Osteoblast (primary cell): ENCODE measurements at places on chromosomes 1 and 21. TPM values are rescaled to one million over a fixed set of nuclear protein-coding genes. Genes with fewer than 3 reads are reported as not detected.

GRCh38 chr1:68696221-68696620 is 199.3 kb upstream of the DEPDC1 start:
- H3K4me1 ChIP-seq, result no peaks in the 10 kb centered on the region
- DNase-seq, result no peak
- no peaks in the 10 kb centered on the region for H3K36me3 ChIP-seq

GRCh38 chr1:56797065-56797685 is 22.0 kb downstream of the FYB2 start:
- no peak for DNase-seq
- peaks cover 3% of the 10 kb centered on the region for H3K27me3 ChIP-seq
- H3K27ac ChIP-seq, result no peak overlapping the region
- H3K4me1 ChIP-seq, result peaks cover 11% of the 10 kb centered on the region
- no peak overlapping the region for H3K4me3 ChIP-seq

Gene STUM
- under 0.01 TPM in 1 of 2 replicates, not detected in the other for total RNA-seq

GRCh38 chr1:58363585-58363984 is 182.9 kb downstream of the OMA1 start:
- no peaks in the 10 kb centered on the region for H3K4me1 ChIP-seq
- no peaks in the 10 kb centered on the region for H3K36me3 ChIP-seq
- DNase-seq, result no peak

DNA sequence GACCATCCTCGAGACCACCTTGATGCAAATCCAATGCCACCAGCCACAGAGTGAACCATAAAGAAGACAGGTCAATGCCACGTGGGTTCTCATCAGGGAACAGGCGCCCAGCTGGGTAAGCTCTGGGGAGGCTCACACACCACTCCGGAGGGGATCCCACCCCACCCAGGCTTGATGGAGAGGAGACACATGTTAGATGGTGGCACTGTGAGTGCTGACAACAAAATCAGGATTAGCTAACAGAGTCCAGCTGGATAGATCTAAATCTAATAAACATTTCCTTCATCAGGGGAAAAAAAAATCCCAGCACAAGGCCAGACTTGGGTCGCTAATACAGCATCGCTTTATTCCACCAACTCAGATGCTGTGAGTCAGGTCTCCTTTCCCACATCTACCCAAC is 132.2 kb upstream of the TNR start:
- no peaks in the 10 kb centered on the region for H3K4me1 ChIP-seq
- no peaks in the 10 kb centered on the region for H3K27me3 ChIP-seq
- DNase-seq, result no peak
- H3K4me3 ChIP-seq, result no peak overlapping the region

- no peak overlapping the region for H3K4me3 ChIP-seq
- H3K36me3 ChIP-seq, result peaks cover 59% of the 10 kb centered on the region
- peaks cover 10% of the 10 kb centered on the region for H3K4me1 ChIP-seq
- H3K27me3 ChIP-seq, result no peaks in the 10 kb centered on the region
- no peak overlapping the region for H3K27ac ChIP-seq
These were observed 57.9 kb downstream of the MIER1 start for GRCh38 chr1:66982561-66983260.

DNA sequence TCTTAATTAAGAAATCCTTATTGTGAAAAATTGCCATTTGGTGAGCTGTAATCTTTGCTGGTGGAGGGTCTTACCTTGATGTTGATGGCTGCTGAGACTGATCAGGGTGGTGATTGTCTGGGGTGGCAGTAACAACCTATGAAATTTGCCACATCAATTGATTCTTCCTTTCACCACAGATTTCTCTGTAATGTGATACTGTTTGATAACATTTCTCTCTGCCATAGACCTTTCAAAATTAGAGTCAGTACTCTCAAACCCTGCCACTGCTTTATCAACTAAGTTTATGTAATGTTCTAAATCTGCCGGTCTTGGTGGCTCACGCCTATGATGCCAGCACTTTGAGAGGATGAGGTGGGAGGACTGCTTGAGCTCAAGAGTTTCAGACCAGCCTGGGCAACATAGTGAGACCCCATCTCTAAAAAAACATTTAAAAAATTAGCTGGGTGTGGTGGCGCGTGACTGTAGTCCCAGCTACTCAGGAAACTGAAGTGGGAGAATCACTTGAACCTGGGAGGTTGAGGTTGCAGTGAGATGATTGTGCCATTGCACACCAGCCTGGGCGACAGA is 5.0 kb downstream of the KPNA6 start:
- no peaks in the 10 kb centered on the region for H3K27me3 ChIP-seq
- H3K27ac ChIP-seq, result no peak overlapping the region
- no peaks in the 10 kb centered on the region for H3K36me3 ChIP-seq
- H3K4me3 ChIP-seq, result no peak overlapping the region
- peaks cover 19% of the 10 kb centered on the region for H3K4me1 ChIP-seq

DNA sequence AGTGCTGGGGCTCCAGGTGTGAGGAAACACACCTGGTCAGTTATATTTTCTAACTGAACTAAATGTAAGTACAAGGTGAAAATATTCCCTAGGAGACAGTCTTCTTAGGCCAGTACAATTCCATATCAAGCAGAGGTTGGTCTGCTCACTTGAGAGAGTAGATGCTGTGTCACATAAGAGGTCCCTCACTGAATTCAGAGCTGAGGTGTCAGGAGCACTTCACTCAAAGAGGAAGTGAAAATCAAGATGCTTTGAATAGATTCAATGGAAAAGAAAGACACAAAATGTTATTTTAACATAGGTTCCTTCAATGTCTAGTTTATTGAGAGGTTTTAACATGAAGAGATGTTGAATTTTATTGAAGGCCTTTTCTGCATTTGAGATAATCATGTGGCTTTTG is 4.3 kb upstream of the FCRL3 start:
- H3K27me3 ChIP-seq, result no peaks in the 10 kb centered on the region
- H3K4me1 ChIP-seq, result no peaks in the 10 kb centered on the region
- no peak for DNase-seq
- no peak overlapping the region for H3K27ac ChIP-seq
